ENCODE measurements at places on chromosomes 1 and 21.

- no peak for DNase-seq
Measured at GRCh38 chr1:24257373-24257772, 61.8 kb upstream of the GRHL3 start.

GRCh38 chr1:157994704-157995582 is 1.5 kb downstream of the KIRREL1 start:
- DNase-seq: no peak

DNA sequence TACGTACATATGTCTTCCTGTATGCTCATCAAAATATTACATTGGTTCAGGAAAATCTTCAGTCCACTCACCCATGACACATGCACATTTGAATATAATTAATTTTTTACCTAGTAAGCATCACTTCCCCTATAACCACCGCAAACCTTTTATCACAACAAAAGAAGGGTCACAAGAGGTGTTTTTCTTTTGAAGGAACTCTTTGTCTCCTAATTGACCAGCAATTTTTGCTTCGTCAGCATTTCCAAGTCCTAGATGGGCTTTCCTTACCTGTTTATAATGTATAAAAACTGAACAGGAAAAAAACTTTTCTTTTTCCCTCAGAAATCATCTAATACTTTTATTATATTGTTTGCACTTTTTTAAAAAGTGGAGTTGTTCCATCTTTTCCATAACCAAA is 631.3 kb downstream of the PLA2G4A start:
- no peak for DNase-seq

DNA sequence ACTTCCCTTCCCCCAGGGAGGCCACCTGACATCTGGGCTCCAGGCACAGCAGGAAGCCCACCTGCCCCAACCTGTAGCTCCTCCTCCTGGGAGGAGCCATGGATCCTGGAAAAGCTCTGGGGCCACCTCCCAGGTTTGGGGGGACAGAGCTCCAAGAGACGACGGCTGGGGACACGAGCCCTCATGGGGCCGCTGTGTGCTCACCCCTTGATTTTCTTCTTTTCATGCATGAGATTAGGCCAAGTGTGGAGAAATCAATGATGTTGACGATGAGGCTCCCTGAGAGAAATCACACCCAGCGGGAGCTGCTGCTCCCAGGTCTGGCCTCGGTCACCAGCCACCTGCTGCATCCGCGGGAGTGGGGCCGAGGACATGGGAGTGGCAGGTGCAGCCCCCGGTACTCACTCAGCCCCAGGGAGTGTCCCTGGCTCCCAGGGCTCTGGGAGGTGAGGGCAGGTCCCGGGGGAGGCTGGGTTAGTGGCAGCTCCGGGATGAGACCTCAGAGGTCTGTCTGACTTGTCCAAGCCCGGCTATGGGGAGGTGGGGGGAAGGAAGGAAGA is 8.7 kb downstream of the TNFRSF14 start:
- DNase-seq: no peak

GRCh38 chr1:150579945-150580642 is 684 bp upstream of the MCL1 start:
- no peak for DNase-seq

DNA sequence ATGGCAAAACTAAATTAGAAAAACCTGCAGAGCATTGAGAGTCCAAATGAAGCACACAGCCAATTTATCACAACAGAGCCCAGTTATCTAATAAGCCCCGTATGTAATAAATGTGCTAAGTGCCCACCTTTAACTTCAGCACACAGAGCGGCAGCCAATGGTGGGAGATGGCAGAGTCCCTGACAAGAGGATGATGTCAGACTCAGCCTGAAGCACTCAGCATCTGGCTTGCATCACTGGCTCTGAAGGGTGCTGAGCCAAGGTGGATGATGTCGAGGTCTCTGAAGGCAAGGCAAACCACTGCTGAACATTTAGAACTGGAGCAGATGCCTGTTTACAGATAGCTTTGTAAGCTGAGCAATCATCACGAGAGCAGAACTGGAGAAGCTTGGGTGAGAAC is 118.3 kb downstream of the NUF2 start:
- no peak for DNase-seq

- DNase-seq: no peak
Measured at GRCh38 chr1:233673261-233673946, 59.5 kb downstream of the KCNK1 start.

DNA sequence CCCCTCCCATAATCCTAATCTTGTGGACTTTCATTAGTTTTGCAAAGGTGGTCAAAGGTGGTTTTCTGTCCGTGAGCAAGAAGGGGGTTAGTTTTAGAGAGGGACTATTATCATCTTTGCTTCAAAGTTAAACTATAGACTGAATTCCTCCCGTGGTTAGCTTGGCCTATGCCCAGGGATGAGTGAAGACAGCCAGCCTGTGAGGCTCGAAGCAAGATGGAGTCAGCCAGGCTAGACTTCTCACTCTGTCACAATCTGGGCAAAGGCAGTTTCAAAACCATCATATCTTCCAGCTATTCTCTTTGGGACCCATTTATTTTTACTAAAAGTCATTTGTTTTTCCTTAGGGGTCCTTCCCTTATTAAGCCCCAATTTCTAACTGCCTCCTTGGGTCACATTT is 12.9 kb upstream of the ENO1 start:
- DNase-seq: no peak

DNA sequence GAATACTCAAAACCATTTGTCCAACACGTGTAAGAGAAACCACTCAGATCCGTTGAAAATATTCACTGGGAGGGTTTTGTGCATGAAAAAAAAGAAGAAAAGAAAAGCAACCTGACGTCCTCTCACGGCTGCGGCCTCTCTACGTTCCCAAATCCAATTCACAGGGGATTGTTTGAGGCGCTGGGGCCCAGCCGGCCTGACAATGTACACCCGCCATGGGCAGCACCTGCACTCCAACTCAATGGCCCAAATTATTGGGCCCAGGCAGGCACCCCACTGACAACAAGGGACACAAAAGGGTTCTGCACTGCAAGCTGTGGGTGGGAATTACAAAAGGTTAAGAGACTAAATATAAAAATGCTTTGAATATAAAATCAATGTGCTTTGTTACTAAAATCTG is 41.5 kb downstream of the MORN1 start:
- DNase-seq: no peak

DNA sequence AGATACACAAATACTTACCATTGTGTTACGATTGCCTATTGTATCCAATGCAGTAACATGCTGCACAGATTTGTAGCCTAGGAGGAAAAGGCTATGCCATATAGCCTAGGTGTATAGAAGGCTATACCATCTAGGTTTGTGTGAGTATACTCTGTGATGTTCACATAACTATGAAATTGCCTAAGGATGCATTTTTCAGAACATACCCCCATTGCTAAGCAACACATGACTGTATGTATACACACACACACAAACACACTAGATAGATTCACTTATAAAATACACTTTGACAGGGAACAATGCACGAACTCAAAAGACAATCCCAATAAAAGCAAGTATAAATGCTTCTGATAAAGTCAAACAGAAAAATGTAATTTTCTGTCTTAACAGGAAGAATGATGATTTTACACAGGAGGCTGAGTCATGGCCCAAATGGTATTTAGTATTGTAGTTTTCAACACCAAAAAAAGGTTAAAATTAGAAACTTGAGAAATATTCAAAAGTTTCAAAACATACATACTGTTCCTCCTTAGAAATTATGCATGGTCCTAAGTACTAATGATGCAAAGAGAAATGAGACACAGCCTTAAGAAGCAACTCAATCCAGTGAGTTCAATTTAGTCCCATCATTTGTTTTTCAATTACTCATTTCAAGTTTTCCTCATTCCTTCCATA is 12.2 kb downstream of the FH start:
- no peak for DNase-seq

DNA sequence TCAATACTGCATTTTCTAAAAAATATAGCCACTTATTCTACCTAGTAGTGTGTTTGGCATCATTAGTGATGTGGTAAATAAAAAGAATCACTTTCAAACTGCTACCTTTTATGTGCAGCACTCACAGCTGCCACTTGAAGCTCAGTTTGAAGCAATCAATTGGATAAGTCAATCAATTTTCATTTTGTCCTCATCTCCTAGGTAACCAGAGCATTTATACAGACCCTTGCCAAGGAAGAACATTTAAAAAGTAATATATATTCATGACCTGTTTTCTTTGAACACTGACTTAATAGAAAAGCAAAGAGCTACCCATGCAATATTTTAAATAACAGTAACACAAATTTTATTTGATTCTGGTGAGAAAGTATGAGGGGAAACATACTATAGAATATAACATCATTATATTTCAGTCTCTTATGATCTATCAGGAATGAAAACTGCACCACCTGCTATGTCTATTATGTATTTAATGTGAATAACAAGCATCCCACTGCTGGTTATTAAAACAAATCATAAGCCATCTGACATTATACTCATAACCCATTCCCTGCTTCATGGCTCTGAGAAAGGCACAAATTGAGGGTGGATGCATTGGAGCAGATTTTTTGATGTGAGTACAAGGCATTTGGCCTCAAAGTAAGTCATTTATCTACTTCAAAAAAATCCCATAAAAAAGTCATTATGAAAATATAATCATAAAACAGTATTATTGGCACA is 168.4 kb upstream of the C21orf91 start:
- DNase-seq: no peak

GRCh38 chr1:55213885-55214211 is 1.3 kb downstream of the USP24 start:
- DNase-seq: no peak

DNA sequence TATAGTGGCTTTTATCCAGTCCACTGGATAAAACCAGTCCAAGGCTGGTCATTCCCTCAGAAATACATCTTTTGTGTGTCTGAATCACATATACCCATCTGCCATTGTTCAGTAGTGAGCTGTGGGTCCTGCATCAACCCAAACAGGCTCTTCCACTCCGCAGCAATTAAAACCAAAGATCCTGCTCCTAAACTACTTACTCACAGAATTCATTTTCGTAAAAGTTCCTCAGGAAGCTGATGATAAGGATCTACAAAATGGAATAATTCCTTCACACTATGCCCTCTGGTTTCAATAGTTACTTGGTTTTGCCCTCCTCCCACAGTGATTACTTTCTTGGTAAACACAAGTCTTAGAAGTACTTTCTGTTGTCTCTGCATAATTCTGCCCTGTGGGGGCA is 5.1 kb upstream of the MFSD2A start:
- DNase-seq: no peak

DNA sequence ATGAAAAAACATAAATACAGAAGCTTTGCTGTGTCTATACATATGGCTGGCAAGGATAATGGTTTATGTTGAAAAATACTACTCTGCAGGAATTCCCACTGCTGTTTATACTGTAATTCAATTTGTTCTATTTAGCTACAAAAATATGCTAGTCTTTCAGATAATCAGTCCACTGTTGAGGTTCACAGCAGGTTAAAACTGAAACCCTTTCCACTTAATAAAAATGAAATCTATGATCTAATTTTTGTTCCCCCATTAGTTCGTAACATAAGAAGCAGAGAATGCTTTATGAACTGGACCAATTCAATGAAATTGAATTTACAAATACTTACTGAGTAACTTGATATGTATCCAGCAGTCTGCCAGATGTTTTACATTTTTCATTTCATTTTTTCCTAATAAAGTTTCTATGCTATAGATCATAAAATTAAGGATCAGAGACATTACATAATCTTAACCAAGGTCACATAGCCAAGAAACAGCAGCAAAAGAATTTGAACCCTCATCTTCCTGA is 360.1 kb upstream of the BEND5 start:
- no peak for DNase-seq

DNA sequence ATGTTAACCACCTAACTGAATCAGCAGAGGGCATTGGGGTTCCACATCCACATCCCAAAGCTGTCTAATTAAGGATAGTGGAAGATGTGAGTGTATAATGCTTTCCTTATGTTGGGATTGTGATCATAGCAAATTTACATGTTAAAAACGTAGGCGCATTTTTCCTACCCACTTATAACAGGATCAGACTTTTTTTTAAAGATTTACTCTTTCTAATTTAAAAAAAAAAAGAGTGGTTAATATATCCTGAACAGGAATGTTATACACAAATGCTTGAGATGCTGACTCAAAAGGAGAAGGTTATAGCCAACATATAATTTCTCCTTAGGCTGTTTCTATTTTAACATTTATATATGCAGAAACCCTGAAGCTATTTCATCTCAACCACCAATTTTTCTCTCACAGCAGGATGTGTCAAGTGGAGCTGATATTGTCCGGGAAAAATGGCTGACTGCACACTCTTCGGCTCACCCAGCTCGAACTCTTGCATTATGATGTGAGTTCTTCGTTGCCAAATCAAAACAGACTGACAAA is 40.3 kb downstream of the RGS5 start:
- DNase-seq: no peak

DNA sequence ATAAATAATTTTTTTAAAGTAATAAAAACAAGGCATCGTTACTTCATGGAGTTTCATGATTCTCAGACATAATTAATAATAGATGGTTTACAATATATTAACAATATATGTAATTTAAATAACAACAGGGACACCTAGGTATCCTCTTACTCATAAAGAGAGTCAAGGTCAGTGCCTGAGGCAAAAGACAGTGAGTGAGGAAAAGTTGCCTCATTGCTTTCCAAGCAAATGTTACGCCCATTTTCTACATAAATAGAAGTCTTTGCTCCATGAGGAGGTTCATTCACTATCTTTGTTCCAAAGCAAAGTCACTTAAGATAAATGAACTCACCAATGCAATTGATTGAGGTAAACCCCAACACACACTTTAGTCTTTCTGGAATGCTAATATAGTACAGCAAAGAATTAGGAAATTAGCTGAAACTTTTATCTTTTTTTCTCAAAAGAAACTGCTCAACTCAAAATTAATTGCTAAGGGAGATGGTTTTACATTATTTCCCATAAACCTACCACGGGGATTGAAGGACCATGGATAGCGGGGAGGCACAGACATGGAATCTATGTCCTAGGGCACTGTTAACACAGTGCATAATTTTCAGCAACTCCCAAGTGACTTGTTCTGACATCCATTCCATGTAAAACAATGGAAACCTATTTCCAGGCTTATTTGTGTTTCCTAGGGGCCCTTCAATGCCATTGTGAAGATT is 19.6 kb downstream of the BCL9 start:
- DNase-seq: no peak
